NCI-H187 treated with DMSO at 0.1 percent for 48 hours (cell line): ENCODE measurements at places on chromosomes 3 and 15.

DNA sequence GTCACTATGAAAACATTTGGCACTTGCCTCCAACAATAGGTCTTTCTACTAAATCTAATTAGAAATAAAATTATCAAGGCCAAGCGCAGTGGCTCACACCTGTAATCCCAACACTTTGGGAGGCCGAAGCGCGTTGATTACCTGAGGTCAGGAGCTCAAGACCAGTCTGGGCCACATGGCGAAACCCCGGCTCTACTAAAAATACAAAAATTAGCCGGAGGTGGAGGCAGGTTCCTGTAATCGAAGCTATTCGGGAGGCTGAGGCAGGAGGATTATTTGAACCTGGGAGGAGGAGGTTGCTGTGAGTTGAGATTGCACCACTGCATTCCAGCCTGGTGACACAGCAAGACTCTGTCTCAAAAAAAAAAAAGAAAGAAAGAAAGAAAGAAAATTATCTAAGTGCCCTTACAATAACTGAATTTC, 1.6 kb upstream of the PLD1 start:
- DNase-seq, result no peak

DNA sequence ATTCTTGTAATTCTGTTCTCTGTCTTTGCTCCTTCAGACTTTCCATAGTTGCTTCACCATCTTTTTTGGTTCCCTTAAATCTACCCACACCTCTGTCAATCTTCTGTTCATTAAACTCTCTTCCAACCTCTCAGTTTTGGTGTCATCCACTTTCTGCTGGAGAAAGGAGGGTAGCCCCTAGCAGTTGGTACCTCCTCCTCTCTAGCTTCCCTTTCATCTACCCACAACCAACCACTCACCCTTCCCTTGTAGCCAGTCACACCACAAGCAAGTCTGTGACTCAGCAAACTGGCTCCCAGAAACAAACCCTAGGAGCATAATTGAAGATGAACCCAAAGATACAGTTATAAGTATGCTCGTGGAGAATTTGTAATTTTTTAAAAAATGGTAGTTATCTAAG, 318.6 kb downstream of the FHIT start:
- no peak for DNase-seq

GRCh38 chr3:32157600-32158264, 51.3 kb downstream of the GPD1L start:
- DNase-seq, result no peak

- no peak for DNase-seq
Observed at GRCh38 chr3:190747571-190747970, 114.9 kb downstream of the GMNC start.
